ENCODE measurements at places on chromosomes 7 and 10. TPM values are rescaled to one million over a fixed set of nuclear protein-coding genes. Genes with fewer than 3 reads are reported as not detected.

DNA sequence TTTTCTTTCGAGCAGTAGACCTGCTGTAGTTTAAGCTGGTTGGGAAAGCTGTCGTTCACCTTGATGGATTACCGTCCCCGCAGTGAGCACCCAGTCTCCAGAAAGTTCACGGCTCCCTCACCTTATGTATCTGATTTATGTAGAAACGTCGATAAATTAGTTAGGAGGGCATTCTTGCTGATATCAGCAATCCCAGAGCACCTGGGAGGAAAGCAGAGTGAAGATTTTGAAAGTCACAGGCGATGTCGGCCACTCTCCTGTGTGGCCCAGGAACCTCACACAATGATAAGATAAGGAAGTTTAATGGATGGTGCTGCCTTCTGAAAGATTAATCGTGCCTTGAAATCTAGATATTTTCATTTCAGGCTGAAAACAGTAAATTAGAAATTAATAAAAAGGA is 336.8 kb downstream of the DPP6 start:
- no peaks in the 10 kb centered on the region for H3K27me3 ChIP-seq
- no peak overlapping the region for H3K27ac ChIP-seq
- no peak for DNase-seq
- H3K4me3 ChIP-seq: no peak overlapping the region

DNA sequence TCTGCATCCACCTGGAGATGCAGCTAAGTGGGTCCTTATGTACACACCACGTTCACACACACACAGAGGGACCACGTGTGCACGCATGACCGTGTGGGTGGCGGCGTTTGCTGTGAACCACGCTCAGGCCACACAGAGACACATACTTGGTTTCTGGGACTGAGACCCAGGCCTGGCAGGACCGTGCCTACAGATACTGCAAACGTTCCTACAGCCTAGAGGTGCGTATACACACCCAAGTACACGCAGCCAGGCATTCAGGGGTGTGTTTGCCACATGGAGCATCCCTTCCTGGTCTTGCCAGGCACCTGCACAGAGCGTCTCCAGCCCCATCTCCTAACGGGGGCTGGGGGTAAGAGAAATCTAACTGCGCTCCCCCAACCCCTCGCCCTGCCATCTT is 49.0 kb upstream of the GTF2IRD1 start:
- H3K27me3 ChIP-seq: no peaks in the 10 kb centered on the region
- no peak overlapping the region for H3K4me3 ChIP-seq
- no peak overlapping the region for H3K27ac ChIP-seq
- H3K36me3 ChIP-seq: no peaks in the 10 kb centered on the region
- no peaks in the 10 kb centered on the region for H3K4me1 ChIP-seq

- H3K27me3 ChIP-seq: no peaks in the 10 kb centered on the region
- H3K36me3 ChIP-seq: no peaks in the 10 kb centered on the region
- no peak overlapping the region for H3K4me3 ChIP-seq
- H3K4me1 ChIP-seq: no peaks in the 10 kb centered on the region
- H3K27ac ChIP-seq: no peak overlapping the region
- no peak for DNase-seq
These were observed 14.9 kb upstream of the LGI1 start for GRCh38 chr10:93742633-93743349.

DNA sequence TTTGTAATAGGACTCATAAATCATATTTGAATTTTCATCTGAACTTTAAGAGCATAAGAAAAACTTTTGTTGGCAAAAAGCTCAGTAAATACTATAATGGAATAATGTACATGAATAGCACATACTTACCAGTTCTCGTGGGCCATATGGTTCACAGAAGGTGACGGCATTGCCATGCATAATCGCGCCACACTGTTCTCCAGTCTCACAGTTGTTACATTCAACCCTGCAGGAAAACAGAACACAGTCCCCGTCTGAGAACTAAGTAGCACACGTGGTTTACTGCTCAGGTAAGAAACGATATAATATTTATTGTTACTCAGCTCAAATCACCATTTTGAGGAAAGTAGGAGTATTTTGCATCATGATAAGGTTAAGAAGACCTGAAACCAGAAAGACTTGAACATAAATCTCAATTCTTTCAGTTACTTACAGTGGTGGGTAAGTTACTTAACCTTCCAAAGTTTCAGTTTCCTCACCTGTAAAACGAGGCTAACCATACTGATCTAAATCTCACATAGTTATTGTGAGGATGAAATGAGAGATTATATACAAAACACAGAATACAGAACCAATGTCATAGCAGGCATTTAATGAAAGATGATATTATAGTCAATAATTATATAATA is 261.4 kb downstream of the RELN start:
- no peaks in the 10 kb centered on the region for H3K27me3 ChIP-seq
- H3K4me3 ChIP-seq: no peak overlapping the region
- H3K4me1 ChIP-seq: no peaks in the 10 kb centered on the region
- no peaks in the 10 kb centered on the region for H3K36me3 ChIP-seq
- H3K27ac ChIP-seq: no peak overlapping the region
- DNase-seq: no peak

Gene TMEM270
- polyA plus RNA-seq: not detected
